ENCODE measurements at places on chromosomes 12 and 14.
A peak's percentile ranks its signal among the peaks of the same experiment; 100 is the strongest.

DNA sequence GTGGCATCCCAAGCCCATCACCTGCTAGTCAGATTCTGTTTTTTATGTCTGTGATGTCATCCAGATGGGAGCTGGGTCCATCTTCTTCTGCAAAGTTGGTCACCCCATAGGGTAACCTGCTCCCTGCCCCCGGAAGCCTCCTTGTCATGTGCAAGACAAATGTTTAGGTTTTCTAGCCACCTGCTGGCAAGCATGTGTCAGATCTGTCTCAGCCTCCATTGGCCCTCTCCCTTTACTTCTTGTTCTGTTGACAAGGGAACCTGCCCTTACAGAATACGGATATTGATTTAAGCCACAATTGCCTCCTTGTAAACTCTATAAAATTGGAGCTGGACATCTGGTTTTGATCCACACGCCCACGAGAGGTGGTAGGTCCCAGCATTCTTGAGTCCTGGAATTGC is 7.5 kb downstream of the NTF3 start:
- no peak for DNase-seq

GRCh38 chr14:22838631-22839041 is 2.3 kb downstream of the MMP14 start:
- DNase-seq = no peak

GRCh38 chr14:50026396-50026795 is 90.0 kb downstream of the VCPKMT start:
- DNase-seq = no peak

DNA sequence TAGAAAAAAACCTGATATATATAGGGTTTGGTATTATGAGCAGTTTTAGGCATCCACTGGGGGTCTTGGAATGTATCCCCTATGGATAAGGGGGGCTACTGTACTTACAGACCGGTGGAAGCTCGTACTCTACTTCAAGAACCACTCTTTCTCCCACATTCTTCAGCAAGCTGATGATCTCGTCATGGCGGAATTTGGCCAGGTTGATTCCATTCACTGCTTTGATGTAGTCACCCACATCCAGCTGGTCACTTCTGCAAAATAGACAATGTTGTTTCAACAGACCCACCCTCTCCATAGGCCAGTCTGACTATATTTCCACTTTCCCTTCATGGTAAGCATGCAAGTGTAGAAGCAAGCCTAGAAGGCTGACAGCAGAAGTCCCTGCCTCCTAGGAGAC is 139.9 kb downstream of the GRIP1 start:
- DNase-seq = no peak

GRCh38 chr12:109810954-109811623 is 22.1 kb downstream of the TRPV4 start:
- no peak for DNase-seq

- no peak for DNase-seq
Observed at GRCh38 chr14:67487332-67487731, 1.2 kb downstream of the TMEM229B start.

DNA sequence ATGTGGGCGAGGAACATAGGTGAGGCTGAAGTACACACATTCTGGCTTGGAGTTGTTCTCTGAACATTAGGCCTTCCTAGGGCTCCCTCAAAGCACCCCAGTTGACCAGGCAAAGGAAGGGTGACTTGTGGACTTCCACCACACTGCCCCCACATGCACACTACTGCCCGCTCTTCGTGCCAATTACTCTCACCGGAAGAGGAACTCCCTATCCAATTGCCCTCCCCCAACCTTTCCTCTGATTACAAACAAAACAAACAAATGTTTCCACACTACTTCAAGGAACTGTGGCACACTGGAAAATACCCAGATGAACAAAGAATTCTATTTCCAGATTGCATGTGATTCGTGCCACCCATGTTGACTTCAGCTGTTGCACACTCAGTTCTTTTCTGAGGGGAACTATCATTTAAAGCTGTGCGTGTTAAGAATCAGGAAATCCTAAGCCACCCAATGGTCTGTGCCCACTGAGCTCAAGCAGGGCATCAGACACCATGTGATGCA is 139.3 kb downstream of the SSPN start:
- no peak for DNase-seq

- no peak for DNase-seq
Observed at GRCh38 chr14:103880348-103881267, 33.2 kb upstream of the PPP1R13B start.

DNA sequence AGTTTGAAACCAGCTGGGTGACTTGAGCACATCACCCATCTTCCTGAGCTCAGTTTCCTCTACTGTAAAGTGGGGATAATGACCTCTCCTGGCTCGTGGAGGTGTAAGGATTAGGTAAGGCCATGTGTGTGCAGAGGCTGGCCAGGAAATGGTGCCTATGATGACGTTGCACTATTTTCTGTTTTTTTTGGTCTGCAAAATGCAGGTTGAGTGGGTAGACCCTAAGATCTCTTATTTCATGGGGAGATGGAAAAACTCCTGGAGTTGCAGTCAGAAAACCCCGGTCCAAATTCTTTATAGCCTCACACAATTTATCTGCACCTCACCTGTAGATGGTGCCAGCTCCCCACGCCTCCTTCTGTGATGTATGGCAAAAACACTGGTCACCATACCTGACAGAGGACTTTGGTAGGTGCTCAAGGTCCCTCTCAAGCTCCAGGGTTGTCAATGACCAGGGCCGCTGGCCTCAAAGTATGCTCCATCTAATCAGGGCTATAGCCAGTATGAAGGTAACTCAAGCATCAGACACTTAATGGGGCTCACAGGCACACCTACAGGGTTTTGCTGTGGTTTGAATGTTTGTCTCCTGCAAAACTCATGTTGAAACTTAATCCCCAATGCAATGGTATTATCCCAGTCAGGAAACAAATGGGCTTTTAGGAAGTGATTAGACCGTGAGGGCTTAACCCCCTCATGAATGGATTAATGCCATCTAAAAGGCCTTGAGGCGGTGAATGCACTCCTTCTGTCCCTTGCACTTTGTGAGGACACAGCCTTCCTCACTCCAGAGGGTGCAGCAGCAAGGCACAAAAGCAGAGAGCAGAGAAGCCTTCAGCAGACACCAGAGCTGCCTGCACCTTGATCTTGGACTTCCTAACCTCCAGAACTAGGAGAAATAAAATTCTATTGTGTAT is 17.6 kb downstream of the C14orf132 start:
- no peak for DNase-seq

- DNase-seq = no peak
Observed at GRCh38 chr12:104516821-104517220, 60.1 kb downstream of the CHST11 start.

DNA sequence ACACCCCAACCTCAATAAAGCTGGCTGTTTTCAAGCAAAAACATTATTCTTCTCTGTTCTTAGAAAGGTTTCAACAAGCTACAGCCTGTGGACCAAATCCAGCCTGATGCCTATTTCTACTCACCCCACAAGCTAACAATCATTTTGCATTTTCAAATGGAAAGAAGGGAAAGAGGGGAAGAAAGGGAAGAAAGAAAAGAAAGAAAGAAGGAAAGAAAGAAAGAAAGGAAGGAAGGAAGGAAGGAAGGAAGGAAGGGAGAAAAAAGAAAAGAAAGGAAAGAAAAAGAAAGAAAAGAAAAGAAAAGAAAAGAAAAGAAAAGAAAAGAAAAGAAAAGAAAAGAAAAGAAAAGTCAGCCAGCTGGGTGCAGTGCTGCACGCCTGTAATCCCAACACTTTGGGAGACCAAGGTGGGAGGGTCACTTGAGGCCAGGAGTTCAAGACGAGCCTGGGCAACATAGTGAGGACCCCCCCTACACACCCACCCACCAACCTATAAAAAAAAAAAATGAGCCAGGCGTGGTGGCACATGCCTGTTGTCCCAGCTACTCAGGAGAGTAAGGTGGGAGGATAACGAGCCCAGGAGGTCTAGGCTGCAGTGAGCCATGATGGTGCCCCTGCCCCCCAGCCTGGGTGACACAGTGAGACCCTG is 26.3 kb downstream of the SCARB1 start:
- no peak for DNase-seq

DNA sequence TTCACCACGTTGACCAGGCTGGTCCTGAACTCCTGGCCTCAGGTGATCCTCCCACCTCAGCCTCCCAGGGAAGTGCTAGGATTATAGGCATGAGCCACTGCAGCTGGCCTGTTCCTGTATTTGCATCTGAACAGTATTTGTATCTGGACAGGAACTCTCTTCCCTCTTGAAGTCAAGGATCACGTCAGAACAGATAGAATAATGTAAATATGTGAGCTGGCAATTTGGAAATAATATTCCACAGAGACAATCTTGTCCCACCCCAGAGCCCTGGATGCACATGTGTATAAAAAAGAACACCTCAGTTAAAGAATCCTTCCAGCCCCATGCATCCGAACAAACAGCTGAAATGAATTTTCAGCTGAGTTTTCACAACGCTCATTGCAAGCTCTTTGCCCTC is 118.3 kb downstream of the VEZT start:
- no peak for DNase-seq

- DNase-seq = peak; percentile 45
Observed at GRCh38 chr14:51873221-51873893, 12.9 kb downstream of the GNG2 start.

DNA sequence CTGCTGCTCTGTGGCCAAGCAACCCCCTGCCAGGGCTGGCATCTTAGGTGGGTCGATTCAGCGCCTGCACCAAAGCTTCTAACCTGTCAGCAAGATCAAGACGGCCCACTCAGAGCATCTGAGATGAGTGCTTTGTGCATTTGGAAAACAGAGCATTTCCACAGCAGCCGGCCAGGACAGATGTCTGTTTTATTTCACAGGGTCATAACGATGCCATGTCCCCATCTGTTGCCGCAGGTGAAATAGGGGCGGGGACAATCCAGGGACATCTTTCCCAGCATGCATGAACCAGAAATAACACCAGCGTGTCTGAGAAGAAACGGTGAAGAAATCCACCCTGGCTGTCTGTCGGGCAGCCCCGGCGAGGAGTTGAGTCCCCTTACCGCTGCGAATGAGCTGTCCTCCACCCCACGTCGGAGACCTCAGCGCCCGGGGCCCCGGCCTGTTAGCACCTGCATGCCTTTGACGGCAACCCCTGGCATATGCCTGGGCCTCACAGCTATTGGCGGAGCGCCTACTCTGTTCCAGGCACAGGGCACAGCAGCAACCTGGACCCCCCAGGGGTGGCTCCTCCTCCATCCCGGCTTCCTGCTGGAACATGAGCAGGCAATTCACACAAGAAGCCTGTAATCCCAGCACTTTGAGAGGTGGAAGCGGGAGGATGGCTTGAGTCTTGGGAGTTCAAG is 30.6 kb upstream of the ULK1 start:
- no peak for DNase-seq

GRCh38 chr14:21231020-21231652 is 38.1 kb downstream of the HNRNPC start:
- DNase-seq = peak; percentile 38

GRCh38 chr12:7145671-7146070 is 15.5 kb downstream of the CLSTN3 start:
- DNase-seq = no peak

GRCh38 chr12:107748472-107748871 is 12.5 kb downstream of the PRDM4 start:
- no peak for DNase-seq

- DNase-seq = no peak
Observed at GRCh38 chr14:99522934-99523703, 41.9 kb downstream of the CCNK start.

GRCh38 chr14:65282896-65283253 is 129.7 kb upstream of the FUT8 start:
- no peak for DNase-seq

GRCh38 chr14:99055816-99056215 is 216.2 kb downstream of the BCL11B start:
- DNase-seq = peak; percentile 46

DNA sequence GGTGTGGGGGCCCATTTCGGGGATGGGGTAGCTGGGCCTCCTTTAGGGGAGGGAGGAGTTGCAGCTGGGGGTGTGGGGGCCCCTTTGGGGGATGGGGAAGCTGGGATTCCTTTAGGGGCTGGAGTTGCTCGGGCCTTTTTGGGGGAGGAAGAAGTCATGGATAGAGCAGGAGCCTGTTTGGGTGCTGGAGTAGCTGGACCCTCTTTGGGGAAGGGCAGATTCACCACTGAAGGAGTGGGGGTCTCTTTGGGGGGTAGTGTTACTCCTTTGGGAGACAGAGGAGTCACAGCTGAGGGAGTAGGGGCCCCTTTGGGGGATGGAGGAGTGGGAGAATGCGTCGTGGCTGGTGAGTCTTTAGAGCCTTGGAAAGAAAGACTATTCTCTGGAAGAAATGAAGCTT is 6.5 kb downstream of the NACA start:
- no peak for DNase-seq

DNA sequence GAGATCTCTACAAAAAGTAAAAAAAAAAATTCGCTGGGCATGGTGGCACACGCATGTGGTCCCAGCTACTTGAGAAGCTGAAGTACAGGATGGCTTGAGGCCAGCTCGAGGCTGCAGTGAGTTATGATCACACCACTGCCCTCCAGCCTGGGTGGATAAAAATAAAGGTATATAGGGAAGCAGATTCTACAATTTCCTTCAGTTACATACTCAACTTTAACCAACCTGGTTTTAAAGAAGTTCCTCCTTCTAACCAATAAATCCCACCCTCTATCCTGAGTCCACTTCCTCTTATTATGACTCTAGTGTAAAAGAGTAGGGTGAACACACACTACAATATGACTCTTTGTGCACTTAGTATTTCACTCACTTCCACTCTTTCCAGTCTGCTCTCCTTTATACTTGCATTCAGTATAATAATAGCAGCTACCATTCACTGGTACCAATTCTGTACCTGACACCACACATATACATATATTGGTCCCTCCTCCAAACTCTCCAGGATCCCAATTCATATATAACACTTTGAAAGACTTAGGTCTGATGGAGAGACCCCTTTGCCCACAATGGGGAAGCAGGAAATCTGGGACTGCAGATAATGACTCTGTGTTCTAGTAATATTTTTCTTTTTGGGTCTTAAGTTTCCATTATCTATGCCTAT is 2.3 kb downstream of the ARF3 start:
- no peak for DNase-seq

DNA sequence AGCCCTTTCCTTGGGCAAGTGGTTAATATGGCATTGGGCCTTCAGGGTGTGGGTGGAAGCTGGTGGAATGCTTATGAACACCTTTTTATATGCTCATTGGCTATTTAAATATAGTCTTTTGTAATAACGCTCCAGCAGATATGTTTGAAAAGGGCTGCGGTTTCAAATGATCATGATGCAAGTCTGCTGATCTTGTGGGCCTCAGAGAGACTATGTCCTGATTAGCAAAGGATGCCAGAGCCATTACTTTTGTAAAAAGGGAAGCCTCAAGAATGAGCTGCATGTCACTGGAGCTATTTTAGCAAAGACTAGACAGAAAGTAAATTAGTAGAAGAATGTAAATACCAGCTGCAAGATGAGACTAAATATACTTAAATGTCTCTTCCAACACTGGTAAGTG is 200.5 kb downstream of the GXYLT1 start:
- no peak for DNase-seq
